ENCODE measurements at places on chromosomes 3 and 15.

DNA sequence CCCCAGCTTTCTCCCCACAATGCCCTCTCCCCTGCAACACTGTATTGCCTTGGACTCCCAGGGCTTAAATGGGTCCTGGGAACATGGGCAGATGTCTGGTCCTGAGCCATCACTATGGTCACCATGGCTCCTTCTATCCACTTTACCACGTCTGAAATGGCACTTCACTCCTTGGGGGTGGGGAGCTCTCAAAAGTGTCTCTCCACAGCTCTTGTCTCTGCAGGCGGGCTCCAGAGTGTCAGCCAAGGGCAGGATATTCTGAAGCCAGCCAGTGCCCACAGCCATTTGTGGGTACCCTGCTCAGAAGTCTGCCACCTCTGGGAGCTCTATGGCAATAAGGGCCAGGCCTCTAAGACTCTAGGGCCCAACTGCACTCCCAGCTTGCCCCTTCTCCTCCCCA is 163.9 kb downstream of the PPM1L start:
- no peak for DNase-seq

- DNase-seq = no peak
Observed at GRCh38 chr3:160842021-160843005, 86.3 kb downstream of the PPM1L start.

DNA sequence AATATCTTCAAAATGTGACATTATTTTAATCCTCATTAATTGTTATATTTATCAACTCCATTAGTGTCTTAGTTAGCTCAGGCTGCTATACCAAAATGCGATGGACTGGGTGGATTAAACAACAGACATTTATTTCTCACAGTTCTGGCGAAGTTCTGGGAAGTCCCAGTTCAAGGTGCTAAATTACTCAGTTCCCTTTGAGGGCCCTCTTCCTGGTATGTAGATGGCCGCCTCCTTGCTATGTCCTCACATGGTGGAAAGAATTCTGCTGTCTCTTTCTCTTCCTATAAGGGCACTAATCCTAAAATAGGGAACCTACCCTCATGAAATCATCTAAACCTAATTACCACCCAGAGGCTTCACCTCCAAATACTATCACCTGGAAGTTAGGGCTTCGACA is 38.8 kb upstream of the DUT start:
- DNase-seq = no peak

- no peak for DNase-seq
Observed at GRCh38 chr3:157070678-157070999, 89.3 kb downstream of the CCNL1 start.

- DNase-seq = no peak
Observed at GRCh38 chr3:197174927-197175326, 123.5 kb downstream of the DLG1 start.

DNA sequence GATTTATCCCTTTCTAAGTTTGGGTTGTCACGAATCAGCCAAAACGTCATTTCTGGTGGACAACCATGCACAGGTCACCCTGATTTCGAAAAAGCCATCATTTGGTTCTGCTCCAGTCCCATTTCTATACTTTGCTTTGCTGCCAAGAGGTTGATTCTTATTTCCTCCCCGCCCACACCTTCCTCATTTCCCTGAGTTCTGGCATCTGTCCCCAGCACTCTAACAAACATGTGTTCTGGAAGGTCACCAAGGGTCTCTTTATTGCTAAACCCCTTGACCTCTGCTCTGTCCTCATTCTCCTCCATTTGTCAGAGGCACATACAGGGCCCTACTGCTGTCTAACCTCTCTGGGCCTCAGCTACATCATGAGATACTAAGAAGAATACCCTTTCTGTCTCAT is 36.4 kb upstream of the PTPRG start:
- DNase-seq = no peak

DNA sequence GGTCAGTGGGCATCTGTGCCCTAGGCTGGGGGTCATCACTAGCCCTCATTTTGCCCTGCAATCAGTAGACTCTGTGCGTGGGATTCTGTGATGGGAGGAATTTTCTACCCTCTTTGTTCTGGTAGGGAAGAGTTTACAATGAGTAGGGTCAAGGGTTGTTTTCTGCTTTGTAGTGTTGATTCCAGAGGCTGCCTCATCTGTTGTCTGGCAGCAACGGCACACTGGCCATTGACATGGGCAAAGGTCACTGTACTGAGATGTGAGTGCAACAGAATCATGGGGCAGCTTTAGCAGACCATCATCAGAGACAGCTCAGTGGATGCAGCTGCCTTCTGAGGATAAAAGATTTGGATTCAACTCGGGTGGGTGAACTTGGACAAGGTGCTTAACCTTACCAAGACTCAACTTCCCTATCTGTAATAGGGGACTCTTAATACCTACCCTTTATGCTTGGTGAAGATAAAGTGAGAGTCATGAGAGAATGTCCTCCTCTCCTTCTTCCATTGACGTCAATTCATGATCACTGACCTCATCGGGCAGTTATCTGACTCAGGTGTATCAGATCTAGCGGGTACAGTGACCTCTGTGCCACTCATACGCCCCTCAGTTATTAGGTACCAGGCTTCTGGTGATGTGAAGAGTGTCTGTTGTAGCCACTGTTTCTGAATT is 127.5 kb downstream of the RPLP1 start:
- DNase-seq = no peak

- no peak for DNase-seq
Observed at GRCh38 chr3:195854628-195855294, 43.0 kb upstream of the MUC4 start.

DNA sequence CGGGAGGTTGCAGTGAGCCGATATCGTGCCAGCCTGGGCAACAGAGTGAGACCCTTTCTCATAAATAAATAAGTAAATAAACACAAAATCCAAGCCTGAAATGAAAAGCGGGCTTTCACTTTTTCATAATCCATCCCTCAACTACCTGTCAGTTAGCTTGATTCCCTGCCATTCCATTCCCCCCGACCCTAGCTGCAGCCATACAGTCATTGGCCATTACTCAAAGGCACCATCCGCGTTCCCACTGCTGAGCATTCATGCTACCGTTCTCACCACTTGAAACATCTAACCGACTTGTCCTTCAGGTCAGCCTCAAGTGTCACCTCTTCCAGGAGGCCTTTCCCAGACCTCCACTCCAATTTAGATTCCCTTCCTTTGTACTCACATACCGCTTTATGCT is 1.1 kb upstream of the PARL start:
- no peak for DNase-seq

- no peak for DNase-seq
Observed at GRCh38 chr15:48370460-48370859, 39.2 kb downstream of the DUT start.

GRCh38 chr3:36366308-36366707 is 14.0 kb upstream of the STAC start:
- DNase-seq = no peak

GRCh38 chr15:42858999-42859789 is 61.4 kb downstream of the TTBK2 start:
- DNase-seq = no peak

All from stimulated activated naive CD8-positive, alpha-beta T cell treated with anti-CD3 and anti-CD28 coated beads, Interleukin-15, Interleukin-2, amounts not matched to agents 100 U/mL and 50 U/mL, for 24 hours (primary cell).